ENCODE measurements at places on chromosomes 5 and 9.

DNA sequence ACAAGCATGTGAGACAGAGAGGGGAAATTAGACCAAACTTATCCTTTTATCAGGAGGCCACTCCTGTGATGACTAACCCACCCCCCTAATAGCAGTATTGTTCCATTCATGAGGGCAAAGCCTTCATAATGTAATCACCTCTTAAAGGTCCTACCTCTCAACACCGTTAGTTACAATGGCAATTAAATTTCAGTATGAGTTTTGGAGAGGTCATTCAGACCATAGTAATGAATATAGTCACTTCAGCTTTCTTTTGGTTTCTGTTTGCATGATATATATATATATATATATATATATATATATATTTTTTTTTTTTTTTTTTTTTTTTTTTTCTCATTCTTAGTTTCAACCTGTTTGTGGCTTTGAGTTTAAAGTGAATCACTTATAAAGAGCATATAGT, 10.5 kb downstream of the ADGRV1 start:
- no peak for DNase-seq

GRCh38 chr9:78238046-78239038, 2.5 kb downstream of the CEP78 start:
- DNase-seq = no peak

GRCh38 chr5:163489055-163489744, 16.2 kb upstream of the MAT2B start:
- DNase-seq = no peak

DNA sequence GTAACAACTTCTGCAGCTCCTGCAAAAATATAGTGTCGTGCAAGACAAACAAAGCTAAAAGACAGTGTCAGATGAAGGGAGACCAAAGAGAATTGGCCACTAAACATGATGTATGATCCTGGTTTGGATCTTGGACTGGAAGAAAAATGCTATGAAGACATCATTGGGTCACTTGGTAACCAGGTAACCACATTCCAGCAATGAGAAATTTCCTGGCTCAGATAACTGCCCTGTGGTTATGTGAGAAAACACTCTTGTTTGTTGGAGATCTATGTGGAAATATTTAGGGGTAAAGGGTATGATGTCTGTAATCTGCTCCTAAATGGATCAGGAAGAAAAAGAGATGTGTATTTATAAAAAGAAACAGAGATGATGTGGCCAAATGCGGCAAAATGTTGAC, 45.5 kb upstream of the ANKRD33B start:
- no peak for DNase-seq

GRCh38 chr5:79582186-79582585, 30.1 kb upstream of the TENT2 start:
- no peak for DNase-seq

DNA sequence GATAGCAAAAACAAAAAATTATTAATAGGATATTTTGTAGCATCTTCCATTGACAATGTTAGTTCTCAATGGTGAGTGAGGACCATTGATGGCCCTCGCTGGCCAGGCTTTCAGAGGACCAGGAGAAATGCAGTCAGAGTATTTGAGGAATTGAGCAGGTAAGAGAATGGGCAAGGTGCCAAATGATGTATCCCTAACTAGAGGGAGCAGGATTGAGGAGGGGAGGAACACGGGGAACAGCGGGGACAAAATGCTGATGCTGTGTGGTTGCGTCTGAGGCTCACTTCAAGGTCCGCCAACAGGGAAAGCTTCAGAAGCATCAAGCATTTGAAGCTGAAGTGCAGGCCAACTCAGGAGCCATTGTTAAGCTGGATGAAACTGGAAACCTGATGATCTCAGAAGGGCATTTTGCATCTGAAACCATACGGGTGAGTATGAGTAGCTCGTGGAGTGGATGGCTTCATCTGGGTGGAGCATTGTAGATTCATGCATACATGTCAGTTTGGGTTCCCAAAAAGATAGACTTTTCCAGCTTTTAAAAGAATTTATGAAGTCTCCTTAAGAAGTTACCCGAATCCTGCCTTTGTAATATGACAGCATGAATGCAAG, 16.2 kb downstream of the SPTAN1 start:
- no peak for DNase-seq

DNA sequence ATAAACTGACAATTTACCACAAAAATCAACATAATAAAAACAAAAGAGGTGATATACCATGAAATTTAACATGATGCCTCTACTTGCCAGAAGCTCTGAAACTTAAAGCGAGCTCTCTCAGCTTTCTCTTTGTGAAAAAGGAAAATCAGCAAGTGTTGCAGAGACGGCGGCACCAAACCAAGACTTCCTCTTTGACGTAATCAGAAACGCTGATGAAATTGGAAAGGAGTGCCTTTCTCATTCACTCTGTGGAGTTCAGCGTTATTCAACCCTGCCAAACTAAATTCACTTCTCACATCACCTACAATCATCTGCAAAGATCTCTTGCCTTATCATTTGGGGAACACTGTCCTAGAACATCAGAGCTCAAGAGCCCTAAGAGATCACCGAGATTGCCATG, 32.2 kb downstream of the ANXA6 start:
- no peak for DNase-seq

DNA sequence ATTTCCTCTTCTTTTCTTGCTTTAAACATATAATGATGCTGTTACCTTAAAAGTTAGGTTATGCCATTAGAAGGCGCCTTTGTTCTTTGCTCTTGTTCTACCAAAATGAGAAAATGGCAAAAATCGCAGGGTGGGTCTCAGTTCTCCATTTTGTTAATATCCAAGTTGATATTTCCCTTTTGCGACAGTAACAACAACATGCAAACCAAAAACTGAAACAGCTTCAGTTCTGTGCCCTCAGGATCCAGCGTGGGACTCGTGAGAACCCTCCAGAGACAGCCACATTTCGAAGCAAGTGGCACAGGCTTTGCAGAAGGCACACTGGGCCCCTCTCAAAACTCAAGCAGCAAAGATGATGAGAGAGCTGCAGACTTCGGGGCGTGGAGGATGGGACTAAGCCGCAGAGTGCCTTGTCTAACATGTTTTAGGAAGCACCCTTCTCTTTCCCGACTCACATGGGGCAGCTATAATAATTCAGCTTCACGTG, 33.0 kb upstream of the LCP2 start:
- no peak for DNase-seq

GRCh38 chr5:9495121-9495520, 50.8 kb downstream of the SEMA5A start:
- DNase-seq = no peak

- DNase-seq = no peak
These were observed 182.3 kb upstream of the MSX2 start for GRCh38 chr5:174542037-174542436.

GRCh38 chr5:152100462-152100861, 175.8 kb upstream of the GLRA1 start:
- no peak for DNase-seq
